ENCODE measurements at places on chromosomes 16 and 17.
A peak's percentile ranks its signal among the peaks of the same experiment; 100 is the strongest.

DNA sequence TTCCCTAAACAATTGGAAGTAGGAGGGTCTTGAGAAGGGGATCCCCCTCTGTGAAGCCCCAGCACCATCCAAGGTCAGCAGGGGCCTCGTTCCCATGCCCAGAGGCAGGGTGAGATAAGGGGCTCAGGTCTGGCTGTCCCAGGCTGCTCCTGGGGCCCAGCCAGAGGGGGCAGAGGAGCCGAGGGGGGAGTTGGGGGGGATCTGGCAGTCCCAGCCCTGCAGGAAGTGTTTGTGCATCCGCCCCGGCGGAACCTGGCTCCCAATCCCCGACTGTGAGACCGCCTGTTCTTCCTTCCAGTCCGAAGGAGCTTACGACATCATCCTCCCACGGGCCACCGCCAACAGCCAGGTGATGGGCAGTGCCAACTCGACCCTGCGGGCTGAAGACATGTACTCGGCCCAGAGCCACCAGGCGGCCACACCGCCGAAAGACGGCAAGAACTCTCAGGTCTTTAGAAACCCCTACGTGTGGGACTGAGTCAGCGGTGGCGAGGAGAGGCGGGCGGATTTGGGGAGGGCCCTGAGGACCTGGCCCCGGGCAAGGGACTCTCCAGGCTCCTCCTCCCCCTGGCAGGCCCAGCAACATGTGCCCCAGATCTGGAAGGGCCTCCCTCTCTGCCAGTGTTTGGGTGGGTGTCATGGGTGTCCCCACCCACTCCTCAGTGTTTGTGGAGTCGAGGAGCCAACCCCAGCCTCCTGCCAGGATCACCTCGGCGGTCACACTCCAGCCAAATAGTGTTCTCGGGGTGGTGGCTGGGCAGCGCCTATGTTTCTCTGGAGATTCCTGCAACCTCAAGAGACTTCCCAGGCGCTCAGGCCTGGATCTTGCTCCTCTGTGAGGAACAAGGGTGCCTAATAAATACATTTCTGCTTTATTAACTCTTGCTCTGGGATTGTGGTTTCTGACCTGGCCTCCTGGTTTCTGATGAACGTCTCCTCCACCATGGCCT, 14.9 kb downstream of the GPRC5C start:
- DNase-seq, result peak; percentile 66

DNA sequence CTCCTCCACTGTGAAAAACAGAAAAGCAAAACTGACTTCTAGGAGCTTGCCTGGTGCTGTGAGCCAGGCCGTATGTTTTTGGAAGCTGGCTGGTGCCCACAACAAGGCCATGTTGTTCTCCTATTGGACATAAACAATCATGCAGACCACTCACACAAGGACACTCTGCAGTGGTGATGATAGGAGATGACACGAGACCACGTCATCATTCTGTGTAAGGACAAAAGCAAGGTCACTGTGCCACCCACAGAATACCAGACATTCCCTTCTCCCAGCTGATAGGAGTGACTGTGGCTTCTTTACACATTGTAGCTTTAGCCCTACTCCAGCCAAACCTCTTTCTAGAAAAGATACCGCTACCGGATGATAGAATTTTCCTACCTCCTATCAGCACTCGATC, 47.7 kb upstream of the LCMT1 start:
- no peak for DNase-seq

DNA sequence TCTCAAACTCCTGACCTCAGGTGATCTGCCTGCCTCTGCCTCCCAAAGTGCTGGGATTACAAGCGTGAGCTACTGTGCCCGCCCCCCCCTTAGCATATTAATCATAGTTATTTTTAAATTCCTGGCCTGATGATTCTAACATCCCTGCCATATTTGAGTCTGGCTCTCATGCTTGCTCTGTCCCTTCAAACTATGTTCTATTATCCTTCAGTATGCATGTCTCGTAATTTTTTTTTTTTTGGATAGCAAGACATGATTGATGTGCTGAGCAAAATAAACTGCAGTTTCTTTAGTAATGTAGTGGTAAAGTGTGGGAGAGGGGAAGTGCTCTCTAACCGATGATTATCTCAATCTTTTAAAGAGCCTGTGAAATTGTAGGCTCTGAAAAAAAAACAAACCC, 34.3 kb upstream of the TMEM92 start:
- DNase-seq, result no peak

GRCh38 chr16:25023556-25023955, 8.4 kb upstream of the ARHGAP17 start:
- no peak for DNase-seq

DNA sequence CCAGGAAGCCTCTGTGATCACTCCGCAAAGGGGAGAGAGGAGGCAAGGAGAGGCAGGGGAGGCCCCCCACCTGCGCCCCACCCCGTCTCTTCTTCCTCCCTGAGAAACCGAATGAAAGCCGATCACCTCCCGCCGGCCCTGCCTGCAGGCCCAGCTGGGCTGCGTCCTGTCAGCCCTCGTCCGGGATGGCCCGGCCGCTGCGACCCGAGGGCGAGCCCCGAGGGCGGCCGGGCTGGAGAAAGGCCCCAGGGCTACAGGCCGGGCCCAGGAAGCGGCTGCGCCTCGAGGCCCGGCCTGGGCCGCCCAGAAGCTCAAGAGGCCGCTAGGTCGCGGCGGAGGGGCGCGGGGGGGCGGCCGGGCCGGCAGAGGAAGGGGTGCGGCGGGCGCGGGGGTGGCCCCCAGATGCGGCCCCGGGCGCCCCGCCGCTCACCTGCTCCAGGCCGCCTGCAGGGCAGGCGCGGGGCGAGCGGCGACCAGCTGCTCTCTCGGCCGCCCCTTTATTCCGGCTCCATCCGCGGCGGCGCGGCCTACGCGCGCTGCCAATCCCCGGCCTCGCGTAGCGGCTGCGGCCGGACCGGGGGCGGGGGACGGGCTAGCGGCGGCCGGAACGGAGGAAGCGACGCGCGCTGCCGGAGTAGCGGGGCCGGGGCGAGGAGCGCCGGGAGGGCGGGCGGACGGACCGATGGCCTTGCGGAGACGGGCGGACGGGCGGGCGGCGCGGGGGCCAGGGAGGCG, at the start of gene ZNF319:
Gene ZNF319, minus strand, starts transcription at position 702 of the 735 bp plus-strand sequence. CDS start 2,407 bp downstream, outside the sequence.
- no peak for DNase-seq

GRCh38 chr17:37802061-37802595, 57.3 kb upstream of the HNF1B start:
- DNase-seq, result no peak

- DNase-seq, result no peak
Measured at GRCh38 chr16:56102183-56102686, 89.1 kb upstream of the GNAO1 start.

DNA sequence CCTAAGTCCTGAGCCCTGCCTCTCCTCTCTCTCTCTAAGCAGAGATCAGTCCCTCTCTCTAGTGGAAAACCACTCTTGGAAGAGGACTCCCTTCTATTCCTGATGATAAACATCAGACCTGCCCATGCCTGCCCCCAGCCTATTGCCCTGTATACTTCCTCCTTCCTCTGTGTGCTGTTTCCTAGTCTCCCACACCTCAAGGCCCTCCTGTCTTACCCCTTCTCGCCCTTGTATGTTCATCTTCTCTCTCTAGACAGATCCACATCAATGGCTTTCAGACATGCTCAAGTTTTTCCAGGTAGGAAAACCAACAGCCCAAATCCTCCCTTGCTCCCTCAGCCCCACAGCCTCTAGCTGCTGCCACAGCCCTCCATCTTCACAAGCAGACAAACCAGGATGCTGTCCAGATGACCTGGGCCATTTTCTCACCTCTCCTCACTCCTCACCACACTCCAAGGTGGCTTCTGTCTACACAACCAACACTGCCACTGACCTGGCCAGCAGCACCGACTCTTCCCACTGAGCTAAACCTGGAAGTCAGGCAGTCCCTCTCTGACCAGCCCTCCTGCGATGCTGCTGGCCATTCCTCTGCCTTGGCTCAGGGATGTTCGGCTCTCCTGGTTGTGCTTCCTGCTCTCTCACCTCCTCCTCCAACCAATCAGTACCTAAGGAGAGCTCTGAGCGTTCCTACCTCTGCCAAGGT, 36.3 kb downstream of the MARF1 start:
- DNase-seq, result no peak

GRCh38 chr16:68179855-68180254, 56.1 kb downstream of the ESRP2 start:
- DNase-seq, result no peak

DNA sequence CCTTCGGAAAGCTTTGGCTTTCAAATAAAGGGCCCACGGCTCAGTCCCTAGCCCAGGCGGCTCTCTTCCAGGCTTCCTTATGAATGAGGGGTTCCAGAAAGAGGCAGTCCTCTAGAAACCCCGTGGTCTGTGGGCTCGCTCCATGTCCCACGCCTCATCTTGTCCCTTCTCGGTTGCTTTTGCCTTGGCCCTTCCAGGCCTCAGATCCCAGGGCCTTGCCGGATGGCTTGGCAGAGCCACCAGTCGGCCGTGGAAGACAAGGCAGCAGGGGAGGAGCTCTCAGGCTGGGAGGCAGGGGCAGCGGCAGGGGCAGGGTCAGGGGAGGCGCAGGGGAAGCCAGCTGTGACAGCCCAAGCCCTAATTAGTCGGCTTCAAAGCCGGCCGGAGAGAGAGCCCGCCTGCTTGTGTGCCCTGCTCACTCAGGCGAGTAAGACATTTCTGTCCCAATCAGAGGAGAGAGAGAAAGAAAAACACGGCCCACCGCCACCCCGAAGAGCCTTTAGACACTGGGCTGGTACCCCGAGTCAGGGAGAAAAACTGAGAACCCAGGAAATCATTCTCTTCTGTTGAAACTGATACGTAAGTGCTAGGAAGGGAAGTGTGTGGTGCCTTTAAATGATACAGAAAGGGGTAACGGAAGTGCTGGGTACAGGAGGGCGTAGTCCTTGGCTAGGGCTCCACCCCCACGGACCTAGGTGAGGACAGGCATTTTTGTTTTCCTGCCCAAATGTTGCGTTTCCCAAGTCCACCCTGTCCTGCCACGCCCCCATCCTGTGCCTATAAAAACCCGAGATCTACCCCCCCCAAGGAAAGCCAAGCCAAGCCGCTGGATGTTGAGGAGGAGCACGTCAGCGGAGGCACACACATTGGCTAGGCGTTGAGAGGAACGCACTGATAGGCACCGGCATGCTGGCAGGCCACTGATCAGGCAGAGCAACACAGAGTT, 27.8 kb upstream of the MEIOC start:
- no peak for DNase-seq

DNA sequence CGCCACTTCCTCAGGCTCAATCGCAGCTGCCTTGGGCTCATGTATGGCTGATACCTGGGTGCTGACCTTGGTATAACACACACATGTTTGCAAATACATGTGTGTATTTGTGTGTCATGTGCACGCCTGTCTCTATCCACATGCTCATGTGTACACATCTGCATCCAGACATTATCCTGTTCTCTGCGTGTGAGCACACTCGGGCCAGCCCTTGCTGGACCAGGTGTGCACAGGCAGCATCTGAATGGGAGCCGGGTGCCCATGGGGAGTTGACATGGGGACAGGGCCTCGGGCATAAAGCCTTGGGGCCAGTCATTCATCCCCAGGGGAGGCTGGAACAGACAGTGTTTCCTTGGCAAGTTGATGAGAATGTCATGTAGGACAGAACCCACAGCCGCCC, 29.1 kb upstream of the CRHR1 start:
- no peak for DNase-seq

DNA sequence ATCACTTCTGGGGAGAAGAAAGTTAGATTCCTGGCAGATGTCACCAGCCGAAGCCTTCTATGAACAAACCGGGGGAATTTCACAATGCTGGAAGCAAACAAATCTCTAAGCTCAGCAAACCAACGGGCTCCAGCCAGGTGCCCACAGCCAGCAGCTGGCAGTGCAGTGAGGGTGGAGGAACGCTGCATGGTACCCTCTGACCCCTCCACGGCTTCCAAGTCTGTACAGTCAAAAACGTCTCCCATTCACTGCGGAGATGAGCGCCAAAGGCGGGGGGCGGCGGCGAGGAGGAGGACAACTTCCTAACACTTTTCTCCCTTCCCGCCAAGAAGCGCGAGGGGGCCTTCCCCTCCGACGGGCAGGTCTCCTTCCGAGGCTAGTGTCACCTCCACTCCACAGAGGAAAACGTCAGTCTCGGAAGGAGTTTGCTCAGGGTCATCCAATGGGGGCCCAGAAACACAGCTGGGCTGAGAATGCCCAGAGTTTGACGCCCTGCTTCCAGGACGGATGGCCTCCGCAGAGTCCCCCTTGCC, 924 bp downstream of the ZNF598 start:
- DNase-seq, result no peak

DNA sequence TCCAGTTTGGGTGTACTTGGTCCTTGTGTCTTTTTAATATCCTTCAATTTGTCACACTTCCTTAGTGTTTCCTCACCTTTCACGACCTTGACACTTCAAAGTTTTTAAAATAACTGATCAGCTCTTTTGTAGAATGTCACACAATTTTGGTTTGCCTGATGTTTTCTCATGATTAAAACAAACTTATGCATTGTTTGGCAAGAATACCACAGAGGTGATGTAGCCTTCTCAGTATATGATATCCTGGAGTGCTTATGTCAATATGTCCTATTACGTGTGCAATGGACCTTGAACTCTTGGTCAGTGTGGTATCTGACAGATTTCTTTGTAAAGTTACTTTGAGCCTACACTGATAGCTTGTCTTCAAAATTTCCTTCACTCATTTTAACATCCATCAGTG, 297.4 kb downstream of the CNTNAP4 start:
- DNase-seq, result no peak

GRCh38 chr16:67087291-67087690, 22.4 kb upstream of the PHAF1 start:
- DNase-seq, result no peak

GRCh38 chr16:15970743-15971439, 21.5 kb downstream of the ABCC1 start:
- no peak for DNase-seq

- DNase-seq, result no peak
Measured at GRCh38 chr17:5429191-5429887, 9.4 kb downstream of the RPAIN start.

All from RWPE2 (cell line).